ENCODE measurements at places on chromosomes 7 and 10.
A peak's percentile ranks its signal among the peaks of the same experiment; 100 is the strongest.

DNA sequence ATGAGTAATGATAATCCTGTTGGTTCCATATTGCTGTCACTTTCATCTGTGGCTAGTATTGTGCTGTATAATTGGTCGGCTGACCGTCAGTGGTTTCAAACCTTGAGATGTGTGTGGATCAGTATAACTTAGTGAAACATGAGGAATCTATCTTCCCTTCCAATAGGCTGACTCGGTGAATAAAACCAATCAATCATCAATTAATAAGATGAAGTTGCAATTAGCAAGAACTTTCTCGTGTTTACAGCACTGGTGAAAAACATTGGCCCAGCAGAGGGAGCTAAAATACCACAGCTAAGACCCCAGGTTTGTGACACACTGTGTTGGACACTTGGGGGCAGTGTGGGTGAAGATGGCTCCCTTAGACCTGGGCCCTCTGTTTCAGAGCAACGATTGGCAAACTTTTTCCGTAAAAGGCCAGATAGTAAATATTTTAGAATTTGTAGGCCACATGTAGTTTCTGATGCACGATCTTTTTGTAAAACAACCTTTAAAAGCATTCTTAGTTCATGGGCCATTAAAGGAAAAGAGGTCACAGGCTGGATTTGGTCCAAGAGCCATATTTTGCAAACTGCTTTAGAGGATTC, 47.8 kb downstream of the STRA8 start:
- no peak overlapping the region for H3K27ac ChIP-seq
- no peaks in the 10 kb centered on the region for H3K36me3 ChIP-seq
- H3K27me3 ChIP-seq, result no peaks in the 10 kb centered on the region
- H3K4me3 ChIP-seq, result no peak overlapping the region
- H3K4me1 ChIP-seq, result peaks cover 4% of the 10 kb centered on the region
- peak; percentile 70 for DNase-seq

- H3K4me3 ChIP-seq, result no peak overlapping the region
- H3K36me3 ChIP-seq, result no peaks in the 10 kb centered on the region
- H3K27ac ChIP-seq, result no peak overlapping the region
- H3K4me1 ChIP-seq, result no peaks in the 10 kb centered on the region
These were observed 36.8 kb upstream of the NRP1 start for GRCh38 chr10:33371234-33371633.

- no peak overlapping the region for H3K27ac ChIP-seq
- no peaks in the 10 kb centered on the region for H3K4me1 ChIP-seq
- no peak overlapping the region for H3K4me3 ChIP-seq
- no peak for DNase-seq
- H3K36me3 ChIP-seq, result no peaks in the 10 kb centered on the region
These were observed 5.3 kb upstream of the COL1A2 start for GRCh38 chr7:94389381-94389780.

DNA sequence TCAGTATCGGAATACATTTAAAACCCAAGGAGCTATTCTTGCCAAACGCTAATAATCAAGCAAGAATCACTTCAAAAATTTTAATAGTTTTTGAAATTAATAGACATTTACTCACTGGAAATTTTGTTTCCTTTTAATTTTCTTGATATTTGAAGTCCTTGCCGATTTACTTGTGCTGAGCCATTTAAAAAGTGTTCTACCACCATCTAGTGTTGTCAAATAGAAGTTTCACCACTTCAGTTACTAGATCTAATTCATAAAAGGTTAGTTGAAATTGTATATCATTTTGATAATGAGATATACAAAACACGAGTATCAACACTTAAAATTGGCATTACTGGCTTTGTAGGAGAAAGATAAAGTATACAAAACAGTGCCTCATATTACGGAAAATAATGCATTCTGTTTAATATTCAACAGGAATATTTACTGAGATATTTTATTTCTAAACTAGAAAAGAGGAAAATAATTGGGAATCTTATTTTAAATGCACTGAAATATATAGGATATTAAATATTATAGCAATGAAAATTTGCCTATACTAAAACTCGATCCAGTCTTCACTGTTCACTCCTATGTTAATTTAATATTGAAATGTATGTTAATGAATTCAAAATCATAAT, 664.8 kb upstream of the SEMA3D start:
- H3K4me1 ChIP-seq, result no peaks in the 10 kb centered on the region
- H3K27ac ChIP-seq, result no peak overlapping the region
- H3K4me3 ChIP-seq, result no peak overlapping the region
- H3K27me3 ChIP-seq, result no peaks in the 10 kb centered on the region

Measured in CD8-positive, alpha-beta memory T cell (primary cell).